ENCODE measurements at places on chromosomes 7 and 10. TPM values are rescaled to one million over a fixed set of nuclear protein-coding genes. Genes with fewer than 3 reads are reported as not detected.

DNA sequence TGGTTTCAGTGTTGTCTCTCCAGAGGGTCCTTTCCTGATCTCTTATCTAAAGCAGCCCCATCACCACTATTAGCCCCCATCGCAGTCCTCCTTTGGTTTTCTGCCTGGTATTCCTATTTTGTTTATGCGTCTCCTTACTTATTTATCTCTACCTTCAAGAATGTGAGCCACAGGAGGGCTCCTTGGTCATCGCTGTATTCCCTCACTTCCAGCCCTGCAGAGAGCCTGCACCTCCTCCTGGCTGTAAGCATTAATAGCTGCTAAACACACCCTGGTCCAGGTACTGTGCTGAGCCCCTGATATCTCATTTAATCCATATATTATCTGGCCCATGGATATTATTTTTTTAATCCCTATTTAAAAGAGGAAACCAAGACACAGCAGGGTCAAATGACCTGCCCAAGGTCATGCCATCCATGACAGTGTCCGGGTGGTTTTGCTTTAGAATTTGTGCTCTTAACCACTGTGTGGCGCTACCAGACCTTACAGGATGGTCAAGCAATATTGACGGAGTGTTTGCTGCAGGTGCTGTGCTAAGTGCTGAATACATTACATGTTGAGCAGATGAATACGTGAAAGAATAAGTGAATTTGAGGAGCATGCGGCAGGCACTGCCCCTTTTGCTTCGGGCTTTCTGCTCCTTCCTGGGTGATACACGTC lies 227.2 kb downstream of the ADAM12 start:
- no peak overlapping the region for H3K4me3 ChIP-seq
- H3K4me1 ChIP-seq: no peaks in the 10 kb centered on the region
- no peaks in the 10 kb centered on the region for H3K36me3 ChIP-seq
- DNase-seq: no peak

DNA sequence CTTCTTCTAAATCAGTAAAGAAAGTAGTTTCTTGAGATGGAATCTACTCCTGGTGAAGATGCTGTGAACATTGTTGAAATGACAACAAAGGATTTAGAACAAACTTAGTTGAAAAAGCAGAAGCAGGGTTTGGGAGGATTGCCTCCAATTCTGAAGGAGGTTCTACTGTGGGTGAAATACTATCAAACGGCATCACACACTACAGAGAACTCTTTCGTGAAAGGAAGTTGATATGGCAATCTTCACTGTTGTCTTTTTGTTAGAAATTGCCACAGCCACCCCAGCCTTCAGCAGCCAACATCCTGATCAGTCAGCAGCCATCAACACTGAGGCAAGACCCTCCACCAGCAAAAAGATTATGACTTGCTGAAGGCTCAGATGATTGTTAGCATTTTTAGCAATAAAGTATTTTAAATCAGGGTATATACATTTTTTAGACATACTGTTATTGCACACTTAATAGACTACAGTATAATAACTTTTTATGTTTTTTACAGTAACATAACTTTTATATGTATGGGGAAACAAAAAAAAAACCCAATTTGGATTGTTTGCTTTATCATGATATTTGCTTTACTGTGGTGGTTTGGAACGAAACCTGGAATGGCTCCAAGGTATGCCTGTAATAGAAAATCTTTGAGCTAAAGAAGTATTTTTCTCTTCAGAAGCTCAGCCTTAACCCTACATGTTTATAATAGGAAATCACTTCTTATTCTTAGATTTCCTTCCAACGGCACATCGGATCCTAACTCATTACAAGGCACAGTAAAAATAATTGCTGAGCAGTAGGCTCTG lies 257.3 kb downstream of the LRMDA start:
- DNase-seq: no peak
- H3K36me3 ChIP-seq: no peaks in the 10 kb centered on the region
- no peak overlapping the region for H3K4me3 ChIP-seq
- no peaks in the 10 kb centered on the region for H3K27me3 ChIP-seq
- H3K4me1 ChIP-seq: no peaks in the 10 kb centered on the region
- no peak overlapping the region for H3K27ac ChIP-seq

- DNase-seq: peak; percentile 75
- H3K4me1 ChIP-seq: no peaks in the 10 kb centered on the region
- H3K27me3 ChIP-seq: no peaks in the 10 kb centered on the region
- no peak overlapping the region for H3K4me3 ChIP-seq
Observed at GRCh38 chr7:50679218-50680007, 103.3 kb downstream of the GRB10 start.

GRCh38 chr10:50600831-50601477 lies 22.8 kb downstream of the SGMS1 start:
- H3K4me1 ChIP-seq: peaks cover 16% of the 10 kb centered on the region
- no peak for DNase-seq
- H3K27ac ChIP-seq: no peak overlapping the region
- no peak overlapping the region for H3K4me3 ChIP-seq
- no peaks in the 10 kb centered on the region for H3K36me3 ChIP-seq
- H3K27me3 ChIP-seq: no peaks in the 10 kb centered on the region

The HOXA7 gene
- not detected for total RNA-seq

DNA sequence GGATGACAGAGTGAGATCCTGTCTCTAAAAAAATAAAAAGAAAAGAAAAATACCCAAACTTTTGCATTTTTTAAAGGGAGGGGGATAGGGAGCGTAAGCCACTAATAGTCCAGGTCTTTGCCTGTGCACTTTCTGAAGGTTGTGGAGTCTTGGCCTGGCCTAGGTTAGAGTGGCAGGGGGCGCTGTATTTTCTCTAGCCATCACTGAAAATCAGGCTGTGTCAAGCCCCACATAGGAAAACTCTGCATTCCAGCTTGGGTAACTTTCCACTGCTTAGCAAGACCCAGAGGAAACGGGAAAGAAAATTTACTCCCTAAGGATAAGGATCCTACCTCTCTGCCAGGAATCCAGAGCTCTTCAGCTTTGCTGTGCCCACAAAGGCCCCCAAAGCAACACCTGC lies 10.5 kb upstream of the PAX4 start:
- H3K27ac ChIP-seq: no peak overlapping the region
- no peaks in the 10 kb centered on the region for H3K4me1 ChIP-seq
- H3K36me3 ChIP-seq: no peaks in the 10 kb centered on the region
- no peak for DNase-seq

- no peaks in the 10 kb centered on the region for H3K4me1 ChIP-seq
- no peak overlapping the region for H3K4me3 ChIP-seq
- H3K36me3 ChIP-seq: no peaks in the 10 kb centered on the region
- peak; percentile 66 for DNase-seq
Observed at GRCh38 chr7:116984917-116985316, 31.6 kb downstream of the ST7 start.

The ACSM6 gene
- not detected for total RNA-seq

DNA sequence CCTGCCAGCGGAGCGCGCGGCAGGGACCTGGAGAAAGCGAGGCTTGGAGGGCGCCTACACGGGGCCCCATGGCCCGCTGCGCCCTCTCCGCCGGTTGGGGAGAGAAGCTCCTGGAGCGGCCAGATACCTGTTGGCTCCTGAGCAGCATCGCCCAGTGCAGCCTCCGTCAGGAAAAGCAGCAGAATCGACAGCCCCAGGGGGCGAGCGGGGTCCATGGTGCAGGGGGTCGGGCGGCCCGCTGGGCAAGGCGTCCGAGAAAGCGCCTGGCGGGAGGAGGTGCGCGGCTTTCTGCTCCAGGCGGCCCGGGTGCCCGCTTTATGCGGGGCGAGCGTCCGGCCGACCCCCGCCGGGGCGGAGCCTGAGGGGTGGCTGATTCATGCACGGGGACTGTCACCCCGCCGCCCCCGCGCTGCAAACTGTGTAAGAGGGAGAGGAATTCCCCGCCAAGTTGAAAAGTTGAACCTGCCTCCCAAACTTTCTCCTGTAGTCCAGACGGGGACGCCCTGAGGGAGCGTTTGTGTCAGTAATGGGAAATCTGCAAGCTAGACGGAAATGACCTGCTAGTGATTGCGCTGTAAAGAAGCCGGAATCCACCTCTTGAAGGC lies at the start of gene TFPI2:
Gene TFPI2 (minus strand): TSS at position 290 of the 605 bp plus-strand sequence. CDS start 75 bp downstream, at position 215.
- H3K4me1 ChIP-seq: peaks cover 10% of the 10 kb centered on the region
- DNase-seq: no peak
- H3K27me3 ChIP-seq: peaks cover 31% of the 10 kb centered on the region

The NPC1L1 gene
- total RNA-seq: not detected
